ENCODE measurements at places on chromosomes 3 and 15. TPM values are rescaled to one million over a fixed set of nuclear protein-coding genes. Genes with fewer than 3 reads are reported as not detected.

Gene CHRM5
- under 0.01 TPM for total RNA-seq

Gene CCDC80
- 657 TPM for total RNA-seq

Gene PXYLP1
- total RNA-seq = 9.1 TPM

Gene RPL29
- total RNA-seq = 862 TPM

Gene RPN1
- 473 TPM for total RNA-seq

Gene CADM2
- total RNA-seq = 0.29 TPM

Gene CADPS
- total RNA-seq = 3.2 TPM

Gene SAXO2
- 6.2 TPM for total RNA-seq

Gene FRMD4B
- 0.72 TPM for total RNA-seq

Gene FOXL2
- under 0.01 TPM for total RNA-seq

Gene ST3GAL6
- 2.2 TPM for total RNA-seq

Gene KLHL40
- not detected for total RNA-seq

Gene PLSCR4
- total RNA-seq = 54.6 TPM

Gene GALNT15
- total RNA-seq = 7.1 TPM

Gene ADGRG7
- total RNA-seq = not detected

Gene CD200R1
- under 0.01 TPM for total RNA-seq

Gene COL6A5
- total RNA-seq = not detected

DNA sequence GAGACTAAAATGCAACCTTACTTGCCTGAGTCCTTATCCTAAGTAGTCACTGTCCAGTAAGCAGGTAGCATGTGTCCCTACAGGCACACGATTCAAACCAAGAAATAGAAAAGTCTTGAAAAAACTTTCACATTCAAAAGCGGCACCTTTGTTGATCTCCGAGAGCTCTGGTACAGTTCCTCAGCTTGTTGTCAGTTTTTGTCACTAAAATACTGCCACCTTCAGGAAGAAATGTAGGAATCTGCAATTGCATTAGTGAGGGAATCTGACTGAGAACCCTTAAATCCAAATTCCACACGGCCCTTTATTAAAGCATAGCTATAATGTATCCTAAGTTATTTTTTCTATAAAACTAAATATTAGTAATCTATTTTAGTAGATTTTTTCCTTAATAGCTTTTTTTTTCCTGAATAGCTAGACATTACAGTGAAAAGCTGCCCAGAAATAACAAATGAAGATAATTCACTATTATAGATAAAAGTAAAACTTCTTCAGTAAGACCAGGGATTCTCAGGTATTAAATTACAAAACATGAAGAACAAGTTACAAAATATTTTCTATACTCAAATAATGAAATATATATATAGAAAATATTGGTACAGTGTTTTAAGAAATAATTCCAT lies 44.0 kb downstream of the CCDC54 start:
- no peak for DNase-seq

GRCh38 chr15:33396475-33396874 lies 85.7 kb downstream of the RYR3 start:
- DNase-seq = no peak

GRCh38 chr15:101027920-101028319 lies 108.8 kb downstream of the LRRK1 start:
- peak; percentile 44 for DNase-seq

GRCh38 chr15:28178290-28178689 lies 79.2 kb upstream of the OCA2 start:
- DNase-seq = peak; percentile 69

- peak; percentile 23 for DNase-seq
Observed at GRCh38 chr3:175129126-175129525, 270.0 kb downstream of the NAALADL2 start.

- no peak for DNase-seq
Observed at GRCh38 chr3:114417675-114418074, 123.8 kb downstream of the TIGIT start.

- no peak for DNase-seq
Observed at GRCh38 chr15:43242616-43243015, 21.8 kb upstream of the EPB42 start.

DNA sequence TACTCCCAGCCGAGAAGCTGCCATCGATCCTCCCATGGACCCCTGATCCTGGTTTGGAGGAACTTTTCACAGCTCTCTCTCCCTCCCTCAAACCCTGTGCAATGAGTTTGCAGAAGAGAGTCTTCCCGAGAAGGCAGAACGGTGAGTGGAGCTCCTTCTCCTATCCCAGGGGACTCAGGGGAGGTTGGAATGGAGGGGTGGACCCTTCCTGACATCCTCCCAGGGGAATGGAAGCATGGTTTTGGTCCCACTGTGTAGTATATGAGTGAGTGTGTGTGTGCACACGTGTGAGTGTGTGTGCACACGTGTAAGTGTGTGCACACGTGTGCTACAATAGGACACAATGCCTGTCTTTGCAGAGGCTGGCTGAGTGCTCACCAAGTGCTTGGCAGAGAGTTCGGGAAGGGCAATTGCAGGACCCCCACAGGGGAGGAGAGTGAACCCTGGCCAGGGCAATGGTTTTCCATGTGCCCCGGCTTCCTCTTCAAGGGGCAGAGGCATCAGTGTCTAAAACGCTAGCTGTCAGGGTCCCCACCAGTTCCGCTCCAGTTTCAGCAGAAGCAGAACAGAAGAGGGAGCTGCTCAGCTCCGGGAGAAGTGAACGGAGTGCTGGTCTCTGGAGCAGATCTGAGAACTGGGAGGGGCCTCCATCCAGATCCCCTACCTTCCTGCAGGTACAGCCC lies 13.8 kb upstream of the IL16 start:
- peak; percentile 66 for DNase-seq

DNA sequence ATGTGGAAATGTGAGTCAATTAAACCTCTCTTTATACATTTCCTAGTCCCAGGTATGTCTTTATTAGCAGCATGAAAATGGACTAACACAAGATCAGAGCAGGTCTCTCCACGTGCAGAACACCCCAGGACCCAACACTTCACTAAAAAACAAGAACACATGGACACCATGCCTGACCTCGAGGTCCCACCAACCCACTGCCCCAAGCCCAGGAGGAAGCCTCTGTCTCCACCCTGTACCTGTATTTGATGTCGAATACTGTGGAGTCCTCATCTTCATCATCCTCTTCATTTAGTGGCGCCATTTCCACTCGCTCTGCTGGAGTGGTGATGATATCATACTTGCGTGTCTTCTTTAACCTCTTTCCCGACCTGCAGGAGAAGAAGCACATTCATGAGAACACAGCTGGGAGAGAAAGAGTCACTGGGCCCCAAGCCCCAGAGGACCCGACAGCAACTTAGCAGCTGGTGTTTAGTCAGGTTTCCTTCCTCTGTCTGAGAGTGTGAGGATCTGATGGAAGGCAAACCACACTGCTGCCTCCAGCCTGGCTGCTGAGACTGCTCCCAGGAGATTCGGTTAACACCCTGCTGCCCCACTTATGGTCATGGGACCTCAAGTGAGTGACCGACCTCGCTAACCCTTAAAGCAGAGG lies 25.5 kb downstream of the FAM174B start:
- no peak for DNase-seq

DNA sequence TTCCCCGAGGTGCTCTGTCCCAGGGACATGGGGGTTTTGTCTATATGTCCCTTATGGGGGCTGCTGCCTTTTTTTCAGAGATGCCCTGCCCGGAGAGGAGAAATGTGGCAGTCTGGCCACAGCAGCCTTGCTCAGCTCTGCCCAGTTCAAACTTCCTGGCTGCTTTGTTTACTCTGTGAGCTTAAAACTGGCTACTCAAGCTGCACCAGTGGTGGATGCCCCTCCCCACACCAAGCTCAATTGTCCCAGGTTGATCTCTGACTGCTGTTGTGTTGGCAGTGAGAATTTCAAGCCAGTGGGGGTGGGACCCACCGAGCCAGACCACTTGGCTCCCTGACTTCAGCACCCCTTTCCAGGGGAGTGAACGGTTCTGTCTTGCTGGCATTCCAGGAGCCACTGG lies 188.9 kb downstream of the STXBP5L start:
- DNase-seq = no peak

DNA sequence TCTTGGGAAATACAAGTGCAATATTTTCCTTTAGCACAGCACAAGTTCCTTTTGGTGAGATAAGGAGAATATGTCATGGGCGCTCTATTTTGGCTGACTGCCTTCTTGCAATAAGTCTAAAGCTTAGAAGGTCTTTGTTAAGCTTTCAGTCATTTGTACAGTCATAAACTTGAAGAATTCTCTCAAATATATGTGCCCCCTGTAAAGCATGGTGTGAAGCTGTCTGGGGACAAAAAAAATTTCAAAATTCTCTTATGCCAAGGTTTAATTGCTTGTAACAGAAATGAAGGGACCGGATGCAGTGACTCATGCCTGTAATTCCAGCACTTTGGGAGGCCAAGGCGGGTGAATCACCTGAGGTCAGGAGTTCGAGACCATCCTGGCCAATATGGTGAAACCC lies 21.7 kb upstream of the ARID3B start:
- DNase-seq = peak; percentile 43

- peak; percentile 98 for DNase-seq
Observed at GRCh38 chr3:123066896-123067688, at the start of gene PDIA5. Gene PDIA5, plus strand, starts transcription at chr3:123067025. Its CDS starts 140 bp downstream, at chr3:123067165.

DNA sequence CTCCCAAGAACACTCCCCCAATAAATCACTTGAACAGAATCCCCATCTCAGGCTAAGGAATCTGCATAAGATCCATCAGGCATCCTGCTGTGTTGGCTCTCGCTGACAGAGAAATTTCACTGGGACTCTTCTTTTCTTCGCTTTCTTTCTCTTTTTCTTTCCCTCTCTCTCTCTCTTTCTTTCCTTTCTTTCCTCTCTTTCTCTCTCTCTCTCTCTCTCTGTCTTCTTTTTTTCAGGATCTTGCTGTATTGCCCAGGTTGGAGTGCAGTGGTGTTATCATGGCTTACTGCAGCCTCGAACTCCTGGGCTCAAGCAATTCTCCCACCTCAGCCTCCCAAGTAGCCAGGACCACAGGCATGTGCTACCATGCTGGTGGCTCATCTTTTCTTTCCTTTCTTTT lies 4.5 kb upstream of the SLC28A1 start:
- DNase-seq = no peak

- no peak for DNase-seq
Observed at GRCh38 chr3:72698154-72698917, 149.9 kb downstream of the SHQ1 start.

DNA sequence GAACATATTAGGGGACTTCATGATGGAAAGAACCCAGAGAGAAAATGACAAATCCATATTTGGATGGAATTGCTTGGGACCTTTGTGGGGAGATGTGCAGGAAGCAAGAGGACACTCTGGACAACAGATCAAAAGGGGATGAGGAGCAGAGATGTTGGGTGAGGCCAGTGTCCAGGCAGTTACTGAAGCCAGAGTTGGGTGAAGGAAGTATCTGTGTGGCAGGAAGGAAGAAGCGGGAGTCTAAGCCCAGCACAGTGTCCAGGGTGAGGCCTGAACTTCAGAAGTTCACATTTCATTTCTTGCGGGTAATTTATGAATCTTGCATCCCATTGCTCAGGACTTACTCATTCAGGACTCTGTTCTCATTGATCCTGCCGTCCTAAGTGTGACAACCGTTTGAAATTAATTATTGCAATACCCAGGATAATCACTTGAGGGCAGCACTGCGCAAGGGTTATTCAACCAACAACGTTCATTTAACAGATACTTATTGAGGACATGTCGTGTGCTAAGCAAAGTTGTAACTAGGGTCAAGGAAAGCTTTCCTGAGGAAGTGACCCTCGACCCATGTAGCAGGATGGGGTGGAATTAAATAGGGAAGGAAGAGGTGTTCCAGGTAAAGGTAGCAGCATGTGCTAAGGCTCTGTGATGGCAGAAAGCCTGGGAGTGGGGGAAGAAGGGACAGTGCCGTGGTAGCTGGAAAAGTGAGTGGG lies 61.3 kb upstream of the CMTM8 start:
- peak; percentile 85 for DNase-seq

- DNase-seq = peak; percentile 85
Observed at GRCh38 chr15:65212097-65212496, 824 bp upstream of the CILP start.

- peak; percentile 51 for DNase-seq
Observed at GRCh38 chr3:122912772-122913538, 114.6 kb downstream of the SEMA5B start.

DNA sequence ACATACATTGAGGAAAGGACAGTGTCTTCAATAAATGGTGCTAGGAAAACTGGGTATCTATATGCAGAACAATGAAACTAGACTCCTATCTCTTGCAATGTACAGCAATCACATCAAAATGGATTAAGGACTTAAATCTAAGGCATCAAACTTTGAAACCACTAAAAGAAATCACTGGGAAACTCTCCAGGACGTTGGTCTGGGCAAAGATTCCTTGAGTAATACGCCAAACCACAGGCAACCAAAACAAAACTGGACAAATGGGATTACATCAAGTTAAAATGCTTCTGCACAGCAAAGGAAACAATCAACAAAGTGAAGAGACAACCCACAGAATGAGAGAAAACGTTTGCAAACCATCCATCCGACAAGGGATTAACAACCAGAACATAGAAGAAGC lies 14.5 kb downstream of the LAMP3 start:
- DNase-seq = no peak

- no peak for DNase-seq
Observed at GRCh38 chr3:190089711-190090110, 31.0 kb downstream of the P3H2 start.

GRCh38 chr3:10581716-10582115 lies 76.3 kb upstream of the ATP2B2 start:
- no peak for DNase-seq

GRCh38 chr3:194128202-194128918 lies 7.6 kb upstream of the HES1 start:
- DNase-seq = no peak

DNA sequence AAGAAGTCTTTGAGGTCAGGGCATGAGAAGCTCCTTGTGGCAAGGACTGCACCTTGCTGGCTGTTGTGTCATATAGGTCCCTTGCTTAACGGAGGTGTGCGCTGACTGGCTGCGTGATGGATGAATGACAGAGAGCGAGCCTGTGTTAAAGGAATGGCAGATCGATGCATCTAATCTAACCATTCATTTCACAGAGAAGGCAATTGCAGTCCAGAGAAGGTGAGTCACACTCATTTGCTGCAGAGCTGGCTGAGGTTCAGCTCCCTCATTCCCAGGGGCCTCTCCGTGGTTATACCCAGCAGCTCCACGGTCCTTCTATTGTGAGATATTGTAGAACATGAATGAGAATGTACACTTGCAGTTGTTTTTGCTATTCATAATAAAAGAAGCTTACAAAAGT lies 289.3 kb downstream of the EPHB1 start:
- DNase-seq = no peak

DNA sequence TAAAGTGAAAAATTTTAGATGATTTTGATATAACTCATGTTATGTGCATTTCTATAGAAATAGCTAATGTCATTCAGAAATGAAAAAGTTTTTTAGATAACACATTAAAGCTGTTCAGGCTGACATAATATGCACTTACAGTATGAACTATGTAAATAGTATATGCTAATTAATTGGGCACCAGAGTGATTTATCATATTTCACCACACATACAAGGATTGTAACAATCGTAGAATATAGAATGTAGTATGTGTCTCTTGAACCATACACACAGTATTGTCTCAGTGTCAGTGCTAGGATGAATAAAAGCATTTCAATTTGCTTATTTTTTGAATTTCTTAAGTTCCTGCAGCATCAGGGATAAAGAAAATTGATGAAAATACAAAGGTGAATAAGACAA lies 710.0 kb downstream of the OTOL1 start:
- no peak for DNase-seq
